ENCODE measurements at places on chromosomes 4 and X.

- no peak for DNase-seq
These were observed 881.0 kb downstream of the PCDH18 start for GRCh38 chr4:136651278-136651667.

DNA sequence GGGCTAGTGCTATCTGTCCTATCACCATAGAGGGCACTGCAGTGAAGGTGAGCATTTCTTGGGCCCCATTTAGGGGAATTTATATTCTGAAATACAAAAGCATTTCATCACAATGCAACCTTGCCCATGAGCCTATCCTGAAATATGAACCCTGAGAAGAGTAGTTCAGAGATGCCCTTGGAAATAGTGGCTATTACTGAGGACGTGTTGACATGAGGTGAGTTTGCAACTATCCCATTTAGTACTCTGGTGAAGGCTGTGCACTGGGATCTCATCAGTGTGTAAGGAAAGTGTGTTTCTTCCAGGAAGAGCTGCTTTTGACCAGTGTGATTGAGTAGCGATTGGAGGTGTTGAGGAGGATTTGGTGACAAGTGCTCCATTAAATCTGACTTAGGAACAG is 149.3 kb upstream of the EOLA2 start:
- no peak for DNase-seq

DNA sequence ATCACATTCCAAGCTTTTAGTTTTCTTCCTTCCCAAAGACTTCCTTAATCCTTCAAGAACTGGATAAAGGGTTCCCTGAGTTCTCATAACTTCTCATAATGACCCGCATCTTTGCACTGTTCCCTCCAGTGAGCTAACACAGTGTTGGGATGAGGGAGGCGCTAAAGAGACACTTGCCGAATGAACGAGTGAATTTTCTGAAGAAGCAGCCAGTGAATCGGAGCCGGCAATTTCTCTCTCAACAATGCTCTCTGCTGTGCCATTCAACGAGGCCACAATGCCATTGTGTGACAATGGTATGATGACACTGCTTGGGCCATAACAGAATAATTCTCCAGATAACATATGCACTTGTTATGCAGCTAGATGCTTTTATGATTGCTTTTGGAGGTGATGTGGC is 51.4 kb upstream of the ZFP42 start:
- no peak for DNase-seq

DNA sequence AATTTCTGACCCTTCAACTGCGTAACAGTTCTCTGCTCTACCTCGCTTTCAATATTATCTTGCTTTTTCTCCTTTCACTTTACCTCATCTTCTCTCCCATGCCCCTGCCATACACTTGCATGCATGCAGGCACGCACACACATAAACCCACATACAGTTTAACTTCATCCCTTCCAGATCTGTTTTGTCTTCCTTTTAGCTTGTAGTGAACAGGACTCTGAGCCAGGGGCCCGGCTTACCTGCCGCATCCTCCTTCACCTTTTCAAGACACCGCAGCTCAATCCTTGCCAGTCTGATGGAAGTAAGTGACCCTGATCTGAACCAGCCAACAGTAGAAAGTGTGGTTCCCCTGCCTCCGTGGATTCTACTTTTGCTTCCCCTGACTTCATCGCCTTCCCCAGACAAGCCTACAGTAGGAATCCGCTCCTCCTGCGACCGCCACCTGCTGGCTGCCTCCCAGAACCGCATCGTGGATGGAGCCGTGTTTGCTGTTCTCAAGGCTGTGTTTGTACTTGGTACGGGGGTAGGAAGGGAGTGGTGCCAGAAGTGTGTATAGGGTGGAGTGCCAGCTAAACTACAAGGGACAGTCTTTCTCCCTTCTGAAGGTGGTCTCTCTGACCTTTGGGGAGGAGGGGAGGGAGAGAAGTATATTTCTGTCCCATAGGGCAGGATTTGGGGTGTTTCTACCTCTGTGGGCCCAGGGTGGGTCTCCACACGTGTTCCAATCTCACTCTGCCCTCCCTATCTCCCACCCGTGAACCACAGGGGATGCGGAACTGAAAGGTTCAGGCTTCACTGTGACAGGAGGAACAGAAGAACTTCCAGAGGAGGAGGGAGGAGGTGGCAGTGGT is 10.7 kb downstream of the MED12 start:
- DNase-seq = peak; percentile 77

- no peak for DNase-seq
These were observed 58.5 kb upstream of the PABPC4L start for GRCh38 chr4:134260126-134260525.

DNA sequence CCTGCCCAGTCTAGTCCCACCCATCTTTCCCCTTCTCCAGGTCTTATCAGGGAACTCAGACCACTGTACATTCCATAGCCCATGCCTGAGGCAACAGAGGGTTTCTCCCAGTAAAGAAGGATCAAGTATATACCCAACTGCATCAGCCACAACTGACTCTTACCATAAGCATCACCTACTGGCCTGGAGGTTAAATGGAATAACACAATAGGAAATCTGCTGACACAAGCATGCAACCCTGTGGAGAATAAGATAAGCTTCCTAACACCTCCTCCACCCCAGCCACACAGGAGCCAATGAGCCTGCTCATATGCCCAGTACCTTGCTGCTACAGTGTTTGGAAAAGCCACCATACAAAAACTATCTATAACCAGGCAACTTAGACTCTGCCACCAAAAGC is 34.6 kb upstream of the PLK4 start:
- DNase-seq = no peak

DNA sequence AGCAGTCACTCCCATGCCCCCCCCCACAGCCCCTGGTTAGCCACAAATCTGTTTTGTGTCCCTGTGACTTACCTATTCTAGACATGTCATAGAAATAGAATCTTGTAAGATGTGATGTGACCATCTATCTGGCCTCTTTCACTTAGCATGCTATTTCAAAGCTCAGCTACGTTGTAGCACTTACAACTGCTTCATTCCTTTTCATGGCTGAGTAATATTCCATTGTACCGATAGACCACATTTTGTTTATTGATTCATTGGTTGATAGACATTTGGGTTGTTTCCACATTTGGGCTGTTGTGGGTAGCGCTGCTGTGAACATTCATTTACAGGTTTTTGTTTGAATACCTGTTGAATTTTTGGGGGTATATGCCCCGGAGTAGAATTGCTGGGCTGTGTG is 11.5 kb downstream of the NSG1 start:
- DNase-seq = no peak

- DNase-seq = no peak
These were observed 9.0 kb upstream of the SLC26A1 start for GRCh38 chr4:1002131-1002630.

- no peak for DNase-seq
These were observed 165.1 kb downstream of the AFAP1 start for GRCh38 chr4:7774301-7775294.

DNA sequence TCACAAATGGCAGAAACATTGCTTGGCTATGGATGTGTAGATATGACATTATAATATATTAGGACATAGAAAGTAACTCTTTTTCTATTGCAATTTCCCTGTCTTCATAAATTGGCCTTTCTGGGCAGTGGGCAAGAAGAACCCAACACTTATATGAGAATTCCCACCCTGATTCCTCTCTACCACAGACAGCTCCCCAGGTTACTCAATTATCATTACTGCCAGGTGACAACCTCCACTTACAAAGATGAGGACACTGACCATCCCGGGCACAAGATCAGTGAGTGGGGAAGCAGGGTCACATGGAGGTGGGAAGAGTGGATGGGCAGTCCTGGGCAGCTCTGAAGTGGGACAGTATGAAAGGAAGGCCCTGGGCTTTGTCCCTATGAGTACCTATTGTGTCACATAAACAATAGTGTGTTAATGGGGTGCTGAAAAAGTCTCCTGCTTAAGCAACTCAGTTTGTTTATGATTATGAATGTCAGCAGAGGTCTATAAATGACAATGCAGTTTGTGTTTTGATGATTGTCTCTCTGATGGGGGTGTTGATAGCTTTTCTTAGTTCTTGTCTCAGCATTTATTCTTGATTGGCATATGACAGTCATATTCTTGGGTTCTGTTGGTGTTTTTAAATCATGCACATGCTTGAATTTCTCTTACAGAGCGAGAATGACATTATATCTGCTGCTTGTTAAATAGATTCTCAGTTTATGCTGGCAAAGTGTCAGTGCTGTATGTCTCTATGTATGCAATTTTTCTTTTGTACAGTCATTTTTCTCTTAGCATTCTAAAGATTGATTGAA is 99.9 kb downstream of the SLIT2 start:
- no peak for DNase-seq

DNA sequence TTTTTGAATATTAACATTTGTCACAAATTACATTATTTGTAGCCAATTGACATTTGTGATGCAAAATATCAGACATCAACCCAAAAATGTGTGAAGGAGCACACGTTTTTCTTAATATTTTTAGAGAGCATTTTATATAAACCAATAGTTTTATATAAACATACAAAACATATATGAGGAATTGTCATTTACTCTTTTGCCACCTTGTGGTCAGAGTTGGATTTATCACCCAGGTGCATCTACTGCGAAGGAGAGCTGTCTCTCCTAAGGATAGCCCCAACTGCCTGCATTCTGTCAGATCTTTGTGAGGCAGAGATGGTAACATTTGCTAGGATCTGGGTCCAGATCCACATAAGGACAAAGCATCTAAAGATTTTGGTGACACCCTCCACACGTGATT is 2.5 kb upstream of the USP27X start:
- peak; percentile 18 for DNase-seq

DNA sequence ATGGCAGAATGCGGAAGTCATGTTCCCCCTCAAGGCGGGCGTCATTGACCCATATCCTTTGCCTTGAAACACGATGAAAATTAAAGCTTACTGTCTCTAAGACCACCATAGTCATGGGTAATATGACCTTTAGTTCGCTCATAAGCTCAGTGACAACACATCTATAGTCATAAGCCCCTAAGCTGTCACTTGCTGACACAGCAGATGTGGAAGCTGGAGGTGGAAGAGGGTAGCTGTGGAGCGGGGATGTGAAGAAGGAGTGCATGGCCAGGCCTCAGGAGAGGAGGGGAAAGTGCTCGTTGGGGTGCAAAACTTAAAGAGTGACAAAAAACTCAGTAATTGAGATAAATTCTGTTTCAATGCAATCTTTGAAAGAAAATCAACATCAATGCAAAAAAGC is 134.0 kb upstream of the PDLIM3 start:
- no peak for DNase-seq

GRCh38 chr4:156888762-156889161 is 82.8 kb downstream of the PDGFC start:
- no peak for DNase-seq

DNA sequence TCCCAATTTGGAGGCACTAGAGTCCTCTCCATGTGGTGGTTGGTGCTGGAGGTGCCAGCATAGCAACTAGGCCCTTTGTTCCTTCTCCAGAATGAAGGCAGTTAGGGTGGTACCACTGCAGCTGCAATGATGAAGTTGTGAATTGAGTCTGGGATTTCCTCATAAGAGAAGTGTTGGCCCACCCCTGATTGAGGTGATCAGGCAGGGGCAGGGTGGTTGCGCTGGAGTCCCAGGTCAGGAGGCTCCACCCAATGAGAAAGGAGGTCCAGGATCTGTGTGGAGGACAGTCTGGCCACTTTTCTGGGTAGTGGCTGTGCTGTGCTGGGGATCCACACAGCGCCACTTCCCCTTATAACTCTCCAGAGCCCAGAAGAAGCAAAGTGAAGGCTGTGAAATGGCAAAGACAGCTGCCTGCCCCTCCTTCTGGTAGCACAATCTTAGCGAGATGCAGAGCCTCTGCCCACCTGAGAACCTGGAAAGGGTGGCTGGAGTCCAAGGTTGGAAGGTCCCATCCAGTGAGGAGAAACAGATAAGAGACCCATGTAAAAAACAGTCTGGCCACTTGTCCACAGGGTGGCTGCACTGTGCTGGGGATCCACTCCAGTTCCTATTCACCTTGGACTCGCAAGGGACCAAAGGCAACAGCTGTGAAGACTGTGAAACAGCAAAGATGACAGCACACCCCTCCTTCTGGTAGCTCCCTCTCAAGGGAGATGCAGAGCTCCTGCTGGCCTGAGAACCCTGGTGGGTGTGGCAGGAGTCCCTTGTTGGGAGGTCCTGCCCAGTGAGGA is 124.6 kb downstream of the RRAGB start:
- DNase-seq = no peak

DNA sequence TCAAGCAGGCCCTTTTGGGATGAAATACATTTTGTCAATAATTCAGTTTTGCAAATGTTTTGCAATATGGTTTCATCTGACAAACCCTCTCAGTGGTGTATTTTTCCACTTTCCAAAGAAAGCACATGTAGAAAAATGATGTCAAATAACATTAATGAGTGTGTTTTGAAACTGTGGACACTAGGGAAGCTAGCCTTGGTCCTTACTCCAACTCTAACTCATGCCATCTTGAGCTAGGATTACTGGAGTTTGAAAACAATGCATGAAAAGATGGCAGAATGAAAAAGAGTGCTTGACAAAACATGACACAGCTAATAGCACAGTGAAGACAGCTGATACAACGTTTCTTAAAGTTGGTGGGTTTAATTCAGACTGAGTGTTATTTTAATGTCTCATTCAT is 41.4 kb downstream of the HAND2 start:
- no peak for DNase-seq

GRCh38 chrX:81280148-81280547 is 78.2 kb downstream of the SH3BGRL start:
- no peak for DNase-seq

GRCh38 chr4:152289941-152290340 is 246.0 kb downstream of the FBXW7 start:
- no peak for DNase-seq

- DNase-seq = no peak
These were observed 16.9 kb downstream of the NKX3-2 start for GRCh38 chr4:13527192-13527980.

DNA sequence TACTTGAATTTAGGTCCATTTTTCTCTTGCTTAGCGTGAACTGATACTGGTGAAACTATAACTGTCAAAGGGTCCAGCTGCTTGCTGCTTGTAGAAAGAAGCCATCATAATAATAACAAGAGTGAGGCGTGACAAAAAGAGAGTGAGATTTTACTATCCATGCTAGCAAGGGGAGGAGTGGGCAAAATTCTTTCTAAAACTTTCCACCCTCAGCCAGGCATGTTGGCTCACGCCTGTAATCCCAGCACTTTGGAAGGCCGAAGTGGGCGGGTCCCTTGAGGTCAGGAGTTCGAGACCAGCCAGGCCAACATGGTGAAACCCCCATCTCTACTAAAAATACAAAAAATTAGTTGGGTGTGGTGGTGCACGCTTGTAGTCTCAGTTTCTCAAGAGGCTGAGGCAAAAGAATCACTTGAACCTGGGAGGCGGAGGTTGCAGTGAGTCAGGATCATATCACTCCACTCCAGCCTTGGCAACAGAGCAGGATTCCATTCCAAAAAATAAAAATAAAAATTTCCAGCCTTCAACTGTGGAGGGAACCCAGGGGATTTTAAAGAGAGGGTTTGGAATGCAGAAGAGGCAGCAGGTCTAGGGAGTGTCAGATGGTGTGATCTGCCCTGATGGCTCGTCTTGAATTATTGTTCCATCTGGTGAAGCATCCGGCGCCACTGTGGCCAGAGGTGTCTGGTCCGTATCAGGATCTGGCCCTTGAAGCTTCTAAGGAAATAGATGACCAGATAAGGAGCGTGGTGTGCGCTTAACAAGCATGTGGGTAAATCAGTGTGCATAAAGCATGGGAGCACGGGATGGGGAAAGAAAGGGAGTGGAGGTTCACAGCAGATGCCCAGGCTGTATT is 51.8 kb downstream of the LRP2BP start:
- DNase-seq = no peak

GRCh38 chr4:986879-987623 is at the start of gene IDUA:
Gene IDUA (plus strand): TSS chr4:987044. CDS start chr4:987085, 41 bp downstream.
- peak; percentile 87 for DNase-seq

- DNase-seq = no peak
These were observed 83.8 kb downstream of the MOSPD2 start for GRCh38 chrX:14956813-14957582.

GRCh38 chr4:14236359-14236758 is 608.8 kb upstream of the BOD1L1 start:
- no peak for DNase-seq

GRCh38 chr4:10577018-10577417 is 107.5 kb downstream of the CLNK start:
- DNase-seq = no peak

Measured in activated CD4-positive, alpha-beta memory T cell treated with anti-CD3 and anti-CD28 coated beads, Interleukin-2, amount 10 ng/mL, durations not matched to agents 7 days and 5 days (primary cell).